ENCODE measurements at places on chromosomes 6 and 20.

DNA sequence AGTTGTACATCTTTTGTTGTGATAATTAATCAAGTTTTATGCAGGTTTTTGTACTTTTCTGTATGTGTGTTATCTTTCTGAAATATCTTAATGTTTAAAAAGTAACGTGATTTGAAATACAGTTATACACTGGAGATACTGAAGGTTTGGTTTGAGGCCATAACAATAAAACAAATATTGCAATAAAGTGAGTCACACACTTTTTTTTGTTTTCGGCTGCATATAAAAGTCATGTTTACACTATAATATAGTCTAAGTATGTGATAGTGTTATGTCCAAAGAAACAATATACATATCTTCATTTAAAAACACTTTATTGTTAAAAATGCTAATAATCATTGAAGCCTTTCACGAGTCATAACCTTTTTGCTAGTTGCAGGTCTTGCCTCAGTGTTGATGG is 473.1 kb upstream of the GJE1 start:
- no peak for DNase-seq

DNA sequence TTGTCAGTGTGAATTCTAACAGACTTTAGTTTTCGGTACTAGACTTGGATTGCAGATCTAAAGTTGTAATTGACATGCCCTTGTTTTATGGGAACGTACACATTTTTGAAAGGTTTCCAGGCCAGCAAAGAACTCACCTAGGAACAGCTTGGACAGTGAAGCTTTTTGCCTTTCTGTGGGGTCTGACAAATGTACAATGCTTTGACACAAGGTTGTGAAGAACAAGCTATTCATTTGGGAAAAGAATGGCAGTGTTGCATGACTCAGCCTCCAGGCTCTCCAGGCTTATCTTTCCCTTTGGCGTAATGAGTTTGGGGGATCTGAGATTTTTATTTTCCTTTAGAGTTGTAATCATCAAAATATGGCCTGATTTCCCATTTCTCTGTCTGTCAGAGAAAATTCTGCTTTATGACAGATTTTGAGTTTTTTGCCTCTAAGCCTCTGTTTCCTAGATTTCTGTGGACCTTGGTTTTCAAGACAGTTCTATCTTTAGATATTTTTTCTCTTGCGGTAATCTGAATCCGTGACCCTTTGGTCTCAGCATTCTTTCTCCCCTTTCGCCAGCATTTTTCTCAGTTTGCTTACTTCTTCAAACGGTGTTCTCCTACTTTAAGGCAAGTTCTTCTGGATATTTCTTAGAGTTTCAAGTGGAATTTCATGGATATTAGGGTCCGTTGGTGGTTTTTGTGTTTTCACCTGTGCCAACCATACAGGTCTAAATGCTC is 221.0 kb downstream of the ADGB start:
- DNase-seq, result no peak

- no peak for DNase-seq
These were observed 4.9 kb downstream of the MTCL3 start for GRCh38 chr6:127514179-127514772.

DNA sequence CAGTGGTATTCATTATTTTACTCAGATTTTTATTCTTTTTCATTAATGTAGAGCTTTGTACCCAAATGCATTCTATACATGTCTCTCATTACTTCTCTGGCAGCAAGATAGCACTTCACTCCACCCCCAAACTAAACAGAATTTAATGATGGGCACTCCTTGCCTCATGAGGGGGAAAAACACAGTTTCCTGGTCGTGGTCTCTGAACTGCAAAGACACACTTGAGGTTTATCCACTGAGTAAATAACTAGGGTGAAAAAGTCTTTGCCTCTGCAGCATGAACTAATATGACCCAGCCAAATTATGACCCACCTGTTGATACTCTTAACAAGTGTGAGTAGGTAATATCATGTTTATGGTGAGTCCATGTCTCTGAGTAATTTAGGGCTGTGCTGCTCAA is 785.2 kb upstream of the FLRT3 start:
- no peak for DNase-seq

- DNase-seq, result no peak
These were observed 28.5 kb upstream of the CCR6 start for GRCh38 chr6:167094436-167094819.

DNA sequence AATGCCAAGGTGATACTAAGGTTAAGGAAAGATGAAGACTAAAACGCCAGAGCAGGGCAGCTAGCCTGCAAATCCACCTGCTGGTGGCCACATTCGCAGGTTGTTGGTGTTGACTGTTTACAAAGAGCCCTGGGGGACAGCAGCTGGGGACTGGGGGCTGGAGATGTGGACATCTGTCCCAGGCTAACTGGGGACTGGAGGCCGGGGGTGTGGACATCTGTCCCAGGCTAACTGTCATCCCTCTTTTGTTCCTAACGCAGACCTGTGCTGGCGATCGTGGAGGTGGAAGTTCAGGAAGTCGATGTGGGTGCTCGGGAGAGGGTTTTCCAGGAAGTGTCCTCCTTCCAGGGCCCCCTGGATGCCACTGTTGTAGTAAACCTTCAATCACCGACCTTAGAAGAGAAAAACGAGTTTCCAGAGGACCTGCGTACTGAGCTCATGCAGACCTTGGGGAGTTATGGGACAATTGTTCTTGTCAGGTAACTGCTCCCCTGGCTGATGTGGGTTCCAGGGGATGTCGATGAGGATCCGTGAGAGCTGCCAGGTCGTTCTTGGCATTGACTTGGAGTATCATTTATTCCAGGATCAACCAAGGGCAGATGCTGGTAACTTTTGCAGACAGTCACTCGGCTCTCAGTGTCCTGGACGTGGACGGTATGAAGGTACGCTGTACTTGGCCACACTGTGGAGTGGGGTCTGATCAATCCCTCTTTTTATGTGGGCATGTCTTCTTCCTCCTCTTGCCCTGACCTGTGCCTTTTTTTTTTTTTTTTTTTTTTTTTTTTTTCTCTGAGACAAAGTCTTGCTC is 87.0 kb downstream of the SERAC1 start:
- DNase-seq, result no peak

GRCh38 chr6:81838031-81838430 is 85.5 kb upstream of the TENT5A start:
- DNase-seq, result no peak

DNA sequence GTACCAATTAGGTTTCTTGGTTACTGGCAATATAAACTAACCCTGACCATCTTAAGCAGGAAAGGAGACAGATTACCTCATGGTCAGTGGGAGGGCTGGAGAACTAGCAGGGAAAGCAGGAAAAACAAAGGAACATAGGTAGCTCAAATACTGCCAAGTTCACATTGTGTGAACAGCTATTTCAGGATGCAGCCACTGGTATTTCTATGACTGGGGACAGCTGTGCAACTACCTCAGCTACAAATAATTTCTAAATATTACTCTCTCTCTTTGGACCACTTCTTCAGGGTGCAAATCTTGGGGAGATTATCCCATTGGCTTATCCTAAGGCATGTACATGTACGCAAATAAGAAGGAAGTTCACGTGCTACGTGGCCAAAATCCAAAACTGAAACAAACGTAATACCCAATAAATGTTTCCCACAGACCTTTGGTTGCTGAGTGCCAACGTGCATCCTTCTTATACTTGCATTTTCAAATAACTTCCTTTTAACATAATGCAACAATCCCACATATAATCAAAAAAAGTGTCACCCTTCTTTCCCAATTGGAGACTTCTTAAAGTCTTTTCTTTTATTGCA is 180.9 kb downstream of the PHF3 start:
- DNase-seq, result no peak

GRCh38 chr6:45970326-45970725 is 45.3 kb downstream of the CLIC5 start:
- no peak for DNase-seq

- DNase-seq, result no peak
These were observed 3.8 kb downstream of the PREX1 start for GRCh38 chr20:48823960-48824498.

GRCh38 chr20:33963751-33964150 is 30.0 kb upstream of the RALY start:
- peak; percentile 51 for DNase-seq

Data from T47D (cell line).